Activated CD4-positive, alpha-beta T cell treated with anti-CD3 and anti-CD28 coated beads for 36 hours (primary cell): ENCODE measurements at places on chromosomes 1 and 21. TPM values are rescaled to one million over a fixed set of nuclear protein-coding genes. Genes with fewer than 3 reads are reported as not detected.

DNA sequence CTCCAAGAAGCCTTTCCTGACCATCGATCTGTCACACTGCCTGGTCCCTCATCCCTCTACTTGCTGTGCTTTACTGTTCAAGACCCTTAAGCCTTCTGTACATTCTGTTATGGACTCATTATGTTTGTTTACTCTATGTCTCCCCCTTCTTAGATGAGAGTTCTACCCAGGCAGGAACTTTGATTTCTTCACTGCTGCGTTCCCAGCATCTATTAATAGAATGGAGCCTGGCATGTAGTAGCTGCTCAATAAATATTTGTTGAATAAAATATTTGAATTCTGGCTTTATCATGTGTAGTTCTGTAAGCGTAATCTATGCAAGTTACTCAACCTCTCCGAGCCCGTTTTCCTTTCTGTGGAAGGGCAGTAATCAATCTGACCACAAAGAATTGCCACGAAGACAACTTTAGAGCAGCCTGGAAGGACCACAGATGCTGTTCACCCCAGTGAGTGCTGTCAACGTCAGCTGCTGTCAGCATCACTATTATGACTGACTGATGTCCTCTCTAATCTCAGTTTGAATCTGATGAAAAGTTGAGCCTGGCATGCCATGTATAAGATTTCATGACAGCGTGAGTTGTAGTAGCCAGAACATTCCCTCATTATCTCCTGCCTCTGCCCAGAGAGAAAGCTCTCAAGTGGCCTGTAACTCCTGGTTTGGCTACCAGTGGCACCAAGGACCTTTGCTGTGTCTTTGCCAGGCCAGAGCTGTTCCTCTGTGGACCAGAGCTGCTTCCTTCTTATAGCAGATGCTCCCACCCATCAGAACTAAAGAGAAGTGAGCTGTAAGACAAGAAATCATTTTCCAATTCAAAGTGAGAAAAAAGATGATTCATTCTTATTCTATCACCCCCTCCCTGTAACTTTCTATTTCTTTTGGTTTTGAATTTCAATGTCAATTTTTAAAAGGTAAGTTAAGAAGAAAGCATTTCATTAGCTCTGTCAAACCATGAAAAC, 94.5 kb downstream of the PRDM2 start:
- DNase-seq, result peak; percentile 40

GRCh38 chr21:45516671-45517151, 25.5 kb downstream of the SLC19A1 start:
- DNase-seq, result no peak

GRCh38 chr21:35578347-35578782, 482.0 kb downstream of the SETD4 start:
- no peak for DNase-seq

- DNase-seq, result no peak
Measured at GRCh38 chr1:101508913-101509312, 272.1 kb downstream of the S1PR1 start.

Gene CENPS
- total RNA-seq, result 22.8 TPM
